Common myeloid progenitor, CD34-positive (primary cell): ENCODE measurements at places on chromosomes 11 and 22.

GRCh38 chr11:58193391-58193790 is 4.5 kb downstream of the OR9Q2 start:
- no peak for DNase-seq
- no peaks in the 10 kb centered on the region for H3K27me3 ChIP-seq
- H3K27ac ChIP-seq: no peak overlapping the region
- H3K4me3 ChIP-seq: no peak overlapping the region
- no peaks in the 10 kb centered on the region for H3K36me3 ChIP-seq
- H3K4me1 ChIP-seq: no peaks in the 10 kb centered on the region

DNA sequence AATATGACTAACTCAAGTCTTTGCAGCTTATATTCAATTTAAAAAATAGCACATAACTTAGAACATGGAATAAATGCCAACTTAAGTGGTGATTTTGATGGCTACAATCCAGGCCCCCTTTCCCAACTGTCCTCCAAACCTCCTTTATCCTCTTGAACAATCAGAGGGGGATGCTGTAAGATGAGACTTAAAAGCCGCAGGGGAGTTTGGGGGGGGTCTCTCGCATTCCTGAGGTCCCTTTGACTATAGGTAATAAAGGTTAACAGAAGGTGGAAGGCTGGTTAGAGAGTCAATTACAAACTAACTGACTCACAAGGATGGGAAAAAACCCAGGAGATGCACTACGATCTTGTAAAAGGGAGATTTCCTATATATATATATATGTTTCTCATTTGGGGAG is 101.8 kb downstream of the KIRREL3 start:
- no peak overlapping the region for H3K4me3 ChIP-seq
- no peak overlapping the region for H3K27ac ChIP-seq
- no peak for DNase-seq
- peaks cover 3% of the 10 kb centered on the region for H3K27me3 ChIP-seq

GRCh38 chr11:1511937-1512496 is 25.4 kb upstream of the MOB2 start:
- peaks cover 23% of the 10 kb centered on the region for H3K4me1 ChIP-seq
- H3K27me3 ChIP-seq: no peaks in the 10 kb centered on the region
- H3K4me3 ChIP-seq: no peak overlapping the region
- DNase-seq: no peak
- H3K36me3 ChIP-seq: peaks cover 7% of the 10 kb centered on the region
- no peak overlapping the region for H3K27ac ChIP-seq

- H3K36me3 ChIP-seq: no peaks in the 10 kb centered on the region
- DNase-seq: no peak
- no peaks in the 10 kb centered on the region for H3K27me3 ChIP-seq
These were observed 202.1 kb upstream of the ARHGAP42 start for GRCh38 chr11:100484948-100485347.

- peaks cover 45% of the 10 kb centered on the region for H3K36me3 ChIP-seq
- peaks cover 13% of the 10 kb centered on the region for H3K4me1 ChIP-seq
- no peak for DNase-seq
- H3K4me3 ChIP-seq: no peak overlapping the region
- no peak overlapping the region for H3K27ac ChIP-seq
These were observed 4.7 kb upstream of the TTC36 start for GRCh38 chr11:118522571-118523072.

- DNase-seq: no peak
- H3K27ac ChIP-seq: no peak overlapping the region
- no peaks in the 10 kb centered on the region for H3K36me3 ChIP-seq
- no peaks in the 10 kb centered on the region for H3K27me3 ChIP-seq
- no peak overlapping the region for H3K4me3 ChIP-seq
These were observed 62.9 kb upstream of the BID start for GRCh38 chr22:17836992-17837742.

DNA sequence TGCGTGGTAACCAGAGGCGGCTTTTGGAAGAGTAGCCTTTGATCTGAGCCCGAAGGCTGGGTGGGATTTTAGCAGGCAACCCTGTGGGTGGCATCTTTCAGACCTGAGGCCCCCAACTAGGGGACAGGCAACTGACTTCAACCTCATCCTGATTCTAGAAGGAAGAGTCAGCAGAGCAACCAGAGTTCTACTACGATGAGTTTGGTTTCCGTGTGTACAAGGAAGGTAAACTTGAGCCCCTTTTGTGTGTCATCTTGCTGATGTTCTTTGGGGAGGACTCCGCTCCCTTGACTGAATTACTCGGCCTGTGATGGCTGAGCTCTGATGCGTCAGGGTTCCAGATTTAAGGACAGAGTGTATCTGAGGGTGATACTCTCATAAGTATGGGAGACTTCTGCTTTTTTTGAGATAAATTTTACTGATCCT is 31.6 kb downstream of the SGSM3 start:
- H3K4me1 ChIP-seq: peaks cover 32% of the 10 kb centered on the region
- no peak overlapping the region for H3K4me3 ChIP-seq
- no peak for DNase-seq
- peaks cover 6% of the 10 kb centered on the region for H3K36me3 ChIP-seq

- peaks cover 16% of the 10 kb centered on the region for H3K36me3 ChIP-seq
- H3K4me3 ChIP-seq: no peak overlapping the region
- H3K27ac ChIP-seq: no peak overlapping the region
- no peaks in the 10 kb centered on the region for H3K4me1 ChIP-seq
- peak; percentile 2 for DNase-seq
- H3K27me3 ChIP-seq: no peaks in the 10 kb centered on the region
These were observed 61.3 kb downstream of the PPME1 start for GRCh38 chr11:74232311-74232950.

GRCh38 chr11:122160841-122161590 is 45.0 kb upstream of the BLID start:
- no peak overlapping the region for H3K27ac ChIP-seq
- no peaks in the 10 kb centered on the region for H3K27me3 ChIP-seq
- H3K36me3 ChIP-seq: no peaks in the 10 kb centered on the region
- no peak for DNase-seq
- no peak overlapping the region for H3K4me3 ChIP-seq

DNA sequence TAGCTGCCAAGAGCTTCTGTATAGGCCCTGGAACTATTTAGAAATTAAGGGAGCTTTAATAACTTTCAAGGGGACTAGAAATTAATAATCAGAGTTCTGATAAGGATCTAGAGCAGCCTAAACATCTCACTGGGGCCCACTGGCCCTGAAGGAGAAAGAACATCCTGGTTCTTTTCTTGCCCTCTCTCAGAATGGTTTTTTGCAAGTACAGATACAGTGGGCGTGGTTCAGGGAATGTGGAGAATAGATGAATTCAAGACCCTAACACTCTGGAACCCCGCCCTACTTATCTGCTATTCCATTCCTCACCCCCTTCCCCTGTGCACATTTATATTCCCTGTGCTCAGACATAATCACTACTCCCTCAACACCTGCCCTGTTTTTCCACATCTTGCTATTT is 90.2 kb downstream of the PARVA start:
- H3K36me3 ChIP-seq: no peaks in the 10 kb centered on the region
- H3K27me3 ChIP-seq: peaks cover 10% of the 10 kb centered on the region
- no peak overlapping the region for H3K4me3 ChIP-seq

GRCh38 chr11:15653191-15653710 is 538.5 kb downstream of the INSC start:
- no peaks in the 10 kb centered on the region for H3K36me3 ChIP-seq
- H3K4me1 ChIP-seq: peaks cover 8% of the 10 kb centered on the region
- no peak overlapping the region for H3K27ac ChIP-seq
- peaks cover 2% of the 10 kb centered on the region for H3K27me3 ChIP-seq
- H3K4me3 ChIP-seq: no peak overlapping the region
- DNase-seq: no peak

- H3K27me3 ChIP-seq: no peaks in the 10 kb centered on the region
- DNase-seq: peak; percentile 66
- H3K4me1 ChIP-seq: peaks cover 23% of the 10 kb centered on the region
These were observed 17.2 kb upstream of the CTSD start for GRCh38 chr11:1780700-1781592.

DNA sequence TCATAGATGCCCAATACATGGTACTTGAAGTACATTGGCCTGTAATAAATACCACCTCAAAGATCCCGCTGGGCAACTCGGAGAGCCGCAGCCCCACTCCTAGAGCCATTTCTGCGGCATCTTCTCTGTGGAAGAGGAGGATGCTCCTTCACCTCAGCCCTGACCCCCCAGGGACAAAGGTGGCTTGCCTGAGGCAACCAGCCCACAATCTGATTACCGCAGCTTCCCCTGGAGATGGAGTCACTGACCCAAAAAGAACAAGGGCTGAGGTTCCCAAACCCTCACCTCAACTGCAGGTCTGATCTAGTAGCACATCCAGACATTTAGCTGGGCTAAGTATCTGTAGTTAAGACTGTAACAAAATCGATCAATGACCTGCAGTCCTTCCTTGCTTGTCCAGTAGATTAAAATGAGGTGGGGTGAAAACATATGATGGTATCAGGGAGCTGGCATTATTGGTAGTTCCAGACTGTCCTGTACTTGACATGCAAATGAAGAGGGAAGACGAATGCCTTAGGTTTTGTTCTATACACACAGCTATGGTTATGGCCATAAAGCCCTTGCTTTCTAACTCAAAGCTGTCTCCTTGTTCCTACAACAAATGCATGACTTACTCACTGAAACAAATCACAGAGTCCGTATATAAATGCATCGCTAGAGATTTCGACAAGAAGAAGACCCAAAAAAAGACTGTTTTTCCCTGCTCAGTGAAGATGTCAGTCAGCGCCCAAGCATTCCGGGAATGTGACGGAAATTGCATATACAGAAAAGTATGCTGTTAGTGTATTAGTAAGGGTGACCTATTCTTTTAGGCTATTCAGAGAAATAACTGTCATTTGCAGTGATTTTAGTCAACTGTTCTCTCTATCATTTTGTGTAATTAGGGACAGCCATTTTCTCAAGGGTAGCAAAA is 33.7 kb downstream of the C11orf71 start:
- H3K4me3 ChIP-seq: no peak overlapping the region
- no peak for DNase-seq
- no peaks in the 10 kb centered on the region for H3K4me1 ChIP-seq
- no peak overlapping the region for H3K27ac ChIP-seq

DNA sequence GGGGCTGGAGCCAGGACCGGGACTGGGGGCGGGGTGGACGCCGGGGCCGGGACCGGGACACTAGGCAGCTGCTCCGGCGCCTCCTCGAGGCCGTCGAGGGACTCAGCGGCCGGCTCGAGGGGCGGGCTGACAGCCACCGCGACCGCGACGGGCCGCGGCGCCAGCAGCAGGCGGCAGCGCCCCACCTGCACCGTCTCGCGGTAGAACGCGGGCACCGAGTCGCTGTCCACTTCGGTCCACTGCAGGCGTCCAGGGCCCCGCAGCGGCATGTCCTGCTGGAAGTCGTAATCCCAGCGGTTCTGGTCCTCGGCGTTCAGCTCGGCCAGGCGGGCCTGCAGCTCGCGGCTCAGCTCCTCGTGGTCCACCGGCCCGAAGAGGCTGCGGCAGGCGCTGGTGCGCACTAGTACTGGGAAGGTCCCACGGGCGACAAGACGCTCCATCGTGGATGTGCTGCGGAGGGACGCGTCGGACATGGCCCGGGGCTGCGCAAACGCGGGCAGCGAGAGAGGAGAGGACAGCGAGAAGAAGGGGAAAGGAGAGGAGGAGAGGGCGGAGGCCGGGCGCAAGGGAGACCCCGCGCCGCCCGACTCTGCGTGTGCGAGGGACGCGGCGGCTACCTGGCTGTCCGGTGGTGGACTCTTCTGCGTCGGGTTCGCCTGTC is 428 bp downstream of the CDKN1C start:
- peak overlapping the region; percentile 67 for H3K4me3 ChIP-seq
- H3K36me3 ChIP-seq: no peaks in the 10 kb centered on the region
- no peak overlapping the region for H3K27ac ChIP-seq
- H3K27me3 ChIP-seq: no peaks in the 10 kb centered on the region
- peaks cover 36% of the 10 kb centered on the region for H3K4me1 ChIP-seq
